Activated CD4-positive, alpha-beta T cell treated with anti-CD3 and anti-CD28 coated beads, Interleukin-2, amount 10 ng/mL, durations not matched to agents 7 days and 5 days (primary cell): ENCODE measurements at places on chromosomes 5 and 9.

- DNase-seq: no peak
Measured at GRCh38 chr5:1795506-1795905, 4.1 kb downstream of the MRPL36 start.

- no peak for DNase-seq
Measured at GRCh38 chr9:107738789-107739188, 249.2 kb upstream of the KLF4 start.

DNA sequence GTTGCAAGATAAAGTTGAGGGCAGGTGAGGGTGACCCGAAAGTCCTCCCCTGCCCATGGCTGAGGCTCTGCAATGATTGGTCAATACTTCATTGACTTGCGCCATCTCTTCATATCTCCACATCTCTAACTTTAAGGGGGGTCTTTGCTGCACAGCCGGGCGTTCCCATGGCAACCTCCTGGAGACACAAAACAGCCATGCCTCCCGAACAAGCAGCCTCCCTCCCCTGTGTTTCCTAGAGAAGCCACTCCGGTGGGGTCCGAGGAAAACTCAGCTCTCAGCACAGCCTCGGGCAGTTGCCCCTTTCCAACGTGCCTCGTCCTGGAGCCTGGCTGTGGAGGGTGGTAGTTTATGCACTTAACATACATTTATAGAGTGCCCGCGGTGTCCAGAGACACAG, 57.5 kb downstream of the TSPAN17 start:
- DNase-seq: no peak

DNA sequence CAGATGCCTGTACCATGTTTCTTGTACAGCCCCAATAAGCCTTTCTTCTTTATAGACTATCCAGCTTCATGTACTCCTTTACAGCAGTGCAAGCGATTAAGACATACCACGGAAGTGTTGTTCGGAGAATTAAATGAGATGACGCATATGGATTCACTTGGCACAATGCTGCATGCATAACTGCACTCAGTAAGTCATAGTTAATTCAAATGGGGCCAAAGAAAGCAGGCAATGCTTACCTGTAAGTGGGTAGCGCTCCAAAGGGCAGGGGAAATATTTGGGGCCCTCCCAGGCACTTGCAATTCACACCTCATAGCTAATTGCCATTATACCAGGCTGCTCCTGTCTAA, 7.7 kb upstream of the ADRA1B start:
- no peak for DNase-seq

- DNase-seq: no peak
Measured at GRCh38 chr9:5002811-5003210, 17.7 kb downstream of the JAK2 start.

DNA sequence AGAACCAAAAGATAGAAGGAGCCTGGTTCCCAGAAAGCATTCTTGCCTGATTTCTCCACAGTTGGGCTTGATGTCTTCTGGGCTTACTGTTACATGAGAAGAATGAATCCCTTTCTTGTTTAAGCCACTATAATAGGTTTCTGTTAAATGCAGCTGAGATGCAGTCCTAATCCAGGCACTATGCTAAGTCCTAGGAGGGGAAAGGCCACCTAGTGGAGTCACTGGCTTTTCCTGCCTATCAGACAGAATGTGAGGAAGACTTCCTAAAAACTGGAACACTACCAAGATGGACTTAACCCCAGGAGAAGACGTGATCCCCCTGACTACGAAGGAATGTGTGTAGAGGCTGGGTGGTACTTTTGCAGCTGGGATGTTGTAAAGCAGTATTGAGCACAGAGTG, 34.3 kb upstream of the FSD1L start:
- no peak for DNase-seq

GRCh38 chr9:31799953-31800609, 584.4 kb upstream of the ACO1 start:
- no peak for DNase-seq

GRCh38 chr5:90747693-90748092, 189.1 kb downstream of the ADGRV1 start:
- no peak for DNase-seq
